ENCODE measurements at places on chromosomes 5 and 9.

DNA sequence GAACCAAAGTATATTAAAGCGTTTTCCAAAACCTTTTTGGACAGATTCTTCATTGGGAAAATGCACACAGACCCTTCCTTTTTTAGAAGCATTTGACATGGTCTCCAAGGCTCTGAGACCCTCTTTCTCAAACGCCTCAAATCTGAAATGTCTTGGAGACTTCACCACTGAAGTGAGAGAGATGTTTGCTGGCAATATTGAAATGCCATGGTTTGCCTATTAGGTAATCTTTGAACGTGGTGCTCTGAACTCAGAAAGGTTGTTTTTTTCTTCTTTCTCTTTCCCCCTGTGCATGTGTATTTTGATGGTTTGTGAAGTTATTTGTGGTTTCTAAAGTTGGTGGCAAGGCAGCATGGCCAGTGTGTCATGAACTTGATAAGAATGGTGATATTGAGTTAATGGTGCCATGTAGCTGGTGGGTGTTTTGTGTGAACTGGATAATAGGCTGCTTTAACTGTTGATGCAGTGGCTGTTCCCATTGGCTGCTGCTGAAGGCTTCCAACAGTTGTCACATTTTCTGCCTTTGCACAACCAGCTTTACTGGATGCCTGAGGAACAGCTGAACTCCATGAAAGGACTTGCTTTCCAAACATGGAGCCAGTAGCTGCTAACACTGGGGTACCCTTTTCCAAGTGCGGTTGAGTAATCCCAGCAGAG lies 1.7 kb downstream of the PALM2AKAP2 start:
- no peak for DNase-seq

- DNase-seq = no peak
Observed at GRCh38 chr5:129935626-129936025, 31.4 kb downstream of the CHSY3 start.

DNA sequence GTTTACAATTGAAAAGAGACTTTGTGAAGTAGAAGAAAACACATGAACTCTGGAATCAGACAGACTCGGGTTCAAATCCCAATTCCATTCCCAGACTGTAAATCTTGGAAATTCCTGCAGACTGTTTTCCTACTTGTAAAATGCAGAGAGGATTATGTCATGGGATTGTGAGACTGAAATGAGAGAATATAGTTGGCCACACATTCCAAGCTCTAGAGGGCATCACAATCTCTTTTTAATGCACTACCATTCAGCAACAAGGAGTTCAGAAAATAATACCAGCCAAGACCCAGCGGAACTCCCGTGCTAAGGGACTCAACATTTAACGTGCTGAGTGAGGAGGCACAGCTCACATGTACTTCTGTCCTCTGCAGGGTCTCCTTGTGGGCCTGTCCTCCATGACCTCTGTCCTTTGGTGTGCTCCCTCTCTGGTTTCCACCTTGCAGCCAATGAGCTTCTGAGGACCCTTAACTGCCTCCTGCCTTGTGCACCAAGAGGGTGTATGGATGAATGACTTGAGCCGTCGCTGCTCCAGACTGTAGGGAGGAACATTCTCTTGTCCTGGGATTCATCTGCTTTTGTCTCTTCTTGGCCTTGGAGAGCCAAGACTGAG lies 263.5 kb downstream of the NTRK2 start:
- DNase-seq = no peak

DNA sequence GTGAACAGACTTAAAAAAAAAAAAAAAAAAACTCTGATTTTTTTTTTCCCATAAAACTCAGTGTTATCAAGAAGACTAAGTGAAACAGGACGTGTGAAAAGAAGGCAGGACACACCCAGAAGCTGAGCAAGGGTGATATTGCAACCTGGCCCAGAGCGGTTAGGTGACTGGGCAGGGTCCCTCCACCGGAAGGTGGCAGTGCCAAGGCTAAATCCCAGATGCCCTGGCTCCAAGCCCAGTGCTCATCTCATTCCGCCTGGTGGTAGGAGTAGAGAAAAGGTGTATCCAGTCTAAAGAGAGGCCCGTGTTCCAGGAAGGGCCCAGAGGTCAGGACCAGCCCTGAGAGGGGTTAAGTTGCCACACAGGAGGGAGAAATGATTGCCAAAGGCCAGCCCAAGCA lies 51.5 kb upstream of the SAP30L start:
- no peak for DNase-seq

- DNase-seq = no peak
Observed at GRCh38 chr5:59287884-59288283, 605.6 kb downstream of the PDE4D start.

DNA sequence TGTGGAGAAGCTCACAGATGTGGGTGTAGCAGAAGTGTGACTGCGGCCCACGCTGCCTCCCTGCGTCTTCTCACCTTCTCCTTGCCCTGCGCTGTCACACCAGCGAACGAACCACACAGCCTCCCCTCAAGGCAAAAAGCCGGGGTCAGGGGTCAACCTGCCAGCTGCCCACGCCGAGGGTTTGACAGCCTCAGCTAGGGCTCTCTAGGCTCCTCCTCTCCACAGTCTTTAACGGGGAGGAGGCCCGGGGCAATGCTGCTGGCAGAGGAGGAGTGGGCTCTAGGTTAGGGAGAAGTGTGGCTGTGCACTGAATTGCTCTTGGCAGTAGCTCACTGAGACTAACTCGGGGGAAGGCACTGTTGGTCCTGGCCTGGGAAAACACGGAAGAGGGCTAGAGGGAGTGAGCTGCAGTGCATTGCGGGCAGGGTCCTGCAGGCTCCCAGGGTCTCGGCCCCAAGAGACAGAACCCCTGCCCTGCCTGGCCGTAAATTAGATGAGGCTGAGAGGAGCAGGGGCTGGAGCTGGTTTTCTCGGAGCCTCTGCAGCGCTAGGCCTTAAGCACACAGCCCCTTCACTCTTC lies 4.2 kb upstream of the TRIM52 start:
- DNase-seq = no peak

GRCh38 chr9:116686693-116687073 lies 422 bp upstream of the TRIM32 start:
- DNase-seq = no peak

GRCh38 chr5:59519338-59519737 lies 374.2 kb downstream of the PDE4D start:
- DNase-seq = no peak

- no peak for DNase-seq
Observed at GRCh38 chr5:162248107-162248713, 180.6 kb downstream of the GABRG2 start.

DNA sequence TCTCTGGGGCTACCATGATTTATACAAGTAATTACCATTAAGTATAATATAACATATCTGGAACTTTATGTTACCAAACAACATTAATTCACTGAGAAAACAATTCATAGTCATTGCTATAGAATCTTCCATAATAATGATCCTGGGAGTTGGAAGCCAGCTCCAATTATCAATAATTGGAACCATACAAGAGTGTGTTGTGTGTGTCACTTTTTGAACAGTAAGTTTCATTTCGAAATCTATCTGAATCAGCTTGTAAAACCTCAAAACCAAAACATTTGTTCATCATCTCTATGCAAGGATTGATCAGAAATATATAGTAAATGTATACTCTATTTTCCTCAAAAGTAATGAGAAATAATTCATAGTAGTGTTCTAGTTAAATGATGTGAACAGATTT lies 348.1 kb downstream of the ARL15 start:
- DNase-seq = no peak

- DNase-seq = no peak
Observed at GRCh38 chr9:107367727-107368502, 84.8 kb downstream of the RAD23B start.

- no peak for DNase-seq
Observed at GRCh38 chr5:94396687-94397086, 221.7 kb downstream of the KIAA0825 start.

GRCh38 chr5:103513701-103514100 lies 48.9 kb downstream of the NUDT12 start:
- no peak for DNase-seq

- no peak for DNase-seq
Observed at GRCh38 chr5:134490925-134491271, 34.6 kb upstream of the JADE2 start.

- no peak for DNase-seq
Observed at GRCh38 chr5:36614657-36615308, 8.4 kb downstream of the SLC1A3 start.

- peak; percentile 76 for DNase-seq
Observed at GRCh38 chr5:139671096-139671841, 23.1 kb downstream of the CXXC5 start.

DNA sequence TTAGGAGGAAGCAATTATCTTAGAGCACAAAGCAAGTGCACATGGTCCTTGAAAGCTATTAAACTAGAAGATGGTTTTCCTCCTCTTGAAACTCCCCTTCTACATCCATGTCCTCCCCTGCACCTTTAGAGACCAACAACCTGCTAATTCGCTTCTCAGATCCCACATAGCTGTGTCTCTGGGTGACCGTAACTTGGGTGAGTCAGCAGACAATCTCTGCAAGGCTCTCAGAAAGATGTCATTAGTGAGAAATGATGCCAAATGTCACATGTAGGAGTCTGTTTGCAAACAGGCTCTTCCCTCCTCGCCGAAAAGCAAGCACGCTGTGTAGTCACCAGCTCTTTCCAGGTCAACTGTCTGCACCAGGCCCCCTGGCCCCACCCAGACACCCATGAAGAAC lies 291.8 kb downstream of the SLIT3 start:
- DNase-seq = no peak

GRCh38 chr5:138720840-138721239 lies 32.4 kb upstream of the CTNNA1 start:
- no peak for DNase-seq

- DNase-seq = peak; percentile 38
Observed at GRCh38 chr5:131382407-131383395, 118.8 kb downstream of the CDC42SE2 start.

GRCh38 chr5:180069589-180070247 lies 1.8 kb downstream of the RNF130 start:
- DNase-seq = no peak

GRCh38 chr5:125467222-125467621 lies 720.8 kb upstream of the ZNF608 start:
- DNase-seq = no peak

DNA sequence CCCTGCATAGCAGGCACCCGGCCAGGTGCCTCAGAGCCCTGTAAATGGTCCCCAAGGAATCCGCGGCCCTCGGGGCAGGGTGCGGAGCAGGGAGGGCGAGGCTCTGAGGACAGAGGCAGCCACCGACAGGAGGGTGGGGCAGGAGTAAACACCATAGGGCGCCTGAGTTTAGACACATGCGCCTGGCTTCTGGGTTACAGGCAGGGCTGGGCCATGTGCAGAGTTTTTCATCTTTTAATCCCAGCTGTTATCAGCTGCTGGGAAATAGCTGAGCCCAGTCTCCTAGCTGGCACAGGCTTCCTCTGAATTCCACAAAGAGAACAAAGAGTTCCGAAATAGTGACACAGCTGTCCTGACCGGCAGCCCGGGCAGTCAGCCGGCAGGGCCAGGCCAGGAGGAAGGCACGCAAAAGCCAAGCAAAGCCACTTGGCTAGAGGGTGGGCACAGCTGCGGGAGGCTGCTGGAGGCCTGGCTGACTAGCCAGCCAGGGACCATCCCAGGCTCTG lies 98.9 kb upstream of the PHYKPL start:
- no peak for DNase-seq

GRCh38 chr5:71834601-71835000 lies 115.5 kb downstream of the CARTPT start:
- no peak for DNase-seq

DNA sequence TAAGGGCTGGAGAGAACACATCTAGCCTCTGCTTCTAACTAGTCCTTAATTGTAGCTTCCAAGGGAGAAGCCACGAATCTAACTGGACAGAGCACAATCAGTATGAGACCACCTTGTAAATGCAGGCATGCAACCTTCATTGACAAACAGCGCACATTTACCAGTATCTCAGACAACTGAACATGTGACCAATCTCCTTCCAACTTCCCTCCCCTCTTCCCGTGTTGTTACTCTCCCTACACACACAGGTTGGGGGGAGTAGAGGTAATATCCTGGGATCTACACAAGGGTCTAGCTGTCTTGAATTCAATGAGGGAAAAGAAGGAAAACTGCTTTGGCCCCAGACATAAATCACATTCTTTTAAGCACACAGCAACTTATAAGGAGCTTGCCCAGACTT lies 77.6 kb downstream of the LIFR start:
- DNase-seq = no peak

- no peak for DNase-seq
Observed at GRCh38 chr9:93020771-93021670, 37.5 kb upstream of the SUSD3 start.

GRCh38 chr9:136848393-136849037 lies 694 bp upstream of the PHPT1 start:
- DNase-seq = peak; percentile 80

GRCh38 chr5:158023266-158023665 lies 164.3 kb upstream of the CLINT1 start:
- no peak for DNase-seq

All from GM13976 (cell line).